Globus pallidus (tissue), 1 donor: ENCODE measurements at places on chromosomes 7 and 10.
A peak's percentile ranks its signal among the peaks of the same experiment; 100 is the strongest.

GRCh38 chr7:141715018-141715417 lies 6.9 kb downstream of the WEE2 start:
- no peak for DNase-seq

DNA sequence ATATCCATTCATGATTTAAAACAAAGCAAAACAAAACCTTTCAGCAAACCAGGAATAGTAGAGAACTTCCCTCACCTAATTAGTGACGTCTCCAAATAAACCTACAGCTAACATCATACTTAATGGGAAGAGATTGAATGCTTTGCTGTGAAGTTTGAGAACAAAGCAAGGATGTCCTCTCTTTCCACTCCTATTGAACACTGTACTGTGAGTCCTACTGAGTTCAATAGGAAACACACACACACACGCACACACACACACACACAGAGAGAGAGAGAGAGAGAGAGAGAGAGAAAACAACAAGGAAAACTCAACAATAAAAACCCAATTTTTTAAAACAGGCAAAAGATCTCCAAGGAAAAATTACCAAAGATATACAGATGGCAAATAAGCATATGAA lies 32.3 kb downstream of the PODXL start:
- no peak for DNase-seq

GRCh38 chr10:98039690-98040381 lies 9.4 kb upstream of the CRTAC1 start:
- no peak for DNase-seq

GRCh38 chr7:24075426-24075810 lies 208.6 kb upstream of the NPY start:
- no peak for DNase-seq

- no peak for DNase-seq
Measured at GRCh38 chr7:130397758-130398073, 17.4 kb downstream of the CPA1 start.

DNA sequence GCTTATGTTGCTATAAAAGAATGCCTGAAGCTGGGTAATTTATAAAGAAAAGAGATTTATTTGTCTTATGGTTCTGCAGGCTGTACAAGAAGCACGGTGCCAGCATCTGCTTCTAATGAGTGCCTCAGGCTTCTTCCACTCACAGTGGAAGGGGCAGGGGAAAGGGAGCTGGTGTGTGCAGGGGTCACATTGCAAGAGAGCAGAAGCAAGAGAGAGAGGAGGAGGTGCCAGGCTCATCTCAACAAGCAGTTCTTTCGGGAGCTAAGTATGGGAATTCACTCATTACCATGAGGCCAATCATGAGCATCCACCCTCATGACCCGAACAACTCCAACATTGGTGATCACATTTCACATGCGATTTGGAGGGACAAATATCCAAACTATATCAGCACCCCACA lies 17.2 kb upstream of the SLK start:
- DNase-seq: no peak

DNA sequence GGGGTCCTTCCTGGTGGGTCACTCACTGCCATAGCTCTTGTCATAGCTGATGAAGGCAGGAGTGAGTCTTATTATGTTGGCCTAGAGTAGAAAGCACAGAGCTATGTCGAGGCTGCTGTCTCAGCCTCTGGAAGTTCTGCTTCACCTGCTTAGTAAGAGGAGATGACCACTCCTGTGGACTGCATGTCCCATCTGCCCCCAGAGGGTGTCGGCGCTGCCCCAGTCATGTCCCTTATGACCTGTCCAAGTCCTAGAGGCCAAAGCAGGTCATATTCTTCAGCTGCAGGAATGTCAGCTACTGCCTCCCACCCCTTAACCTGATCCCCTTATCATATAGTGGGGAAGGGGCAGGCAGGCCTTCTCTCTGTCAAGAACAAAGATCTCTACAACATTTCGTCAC lies 72.4 kb upstream of the AGK start:
- DNase-seq: no peak

DNA sequence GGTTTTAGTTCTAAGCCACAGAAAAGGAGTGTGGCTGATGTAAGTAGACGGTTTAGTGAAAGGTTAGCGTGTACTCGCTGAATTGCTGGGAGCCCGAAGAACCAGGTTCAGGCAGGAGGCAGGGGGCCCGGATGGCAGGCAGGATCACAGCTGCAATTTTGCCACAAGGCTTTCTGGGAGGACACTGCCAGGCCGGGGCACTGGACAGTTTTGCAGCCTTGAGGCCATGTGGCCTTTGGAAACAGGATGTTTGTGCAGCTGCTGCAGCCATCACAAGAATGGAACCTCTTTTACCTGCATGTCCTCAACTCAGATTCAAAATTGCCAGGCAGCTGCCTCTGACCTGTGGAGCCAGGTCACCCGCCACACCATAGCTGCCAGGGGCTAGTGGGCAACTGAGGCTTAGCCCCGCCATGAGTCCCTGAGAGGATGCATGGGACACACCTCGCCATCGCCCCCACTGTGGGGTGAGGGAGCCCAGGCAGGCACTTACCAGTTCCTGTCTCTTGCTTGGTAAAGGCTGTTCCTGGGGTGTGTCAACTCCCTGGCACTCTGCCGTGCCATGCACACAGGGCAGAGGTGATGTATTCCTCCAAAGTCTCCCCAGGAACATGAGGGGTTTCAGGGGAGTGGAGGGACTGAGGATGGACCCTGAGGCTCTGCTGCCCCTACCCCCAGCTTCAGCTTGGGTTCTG lies 188.6 kb downstream of the RPS24 start:
- no peak for DNase-seq

- DNase-seq: no peak
Measured at GRCh38 chr7:43141091-43141490, 28.6 kb downstream of the HECW1 start.

- DNase-seq: peak; percentile 33
Measured at GRCh38 chr10:112952282-112953173, 2.5 kb downstream of the TCF7L2 start.

DNA sequence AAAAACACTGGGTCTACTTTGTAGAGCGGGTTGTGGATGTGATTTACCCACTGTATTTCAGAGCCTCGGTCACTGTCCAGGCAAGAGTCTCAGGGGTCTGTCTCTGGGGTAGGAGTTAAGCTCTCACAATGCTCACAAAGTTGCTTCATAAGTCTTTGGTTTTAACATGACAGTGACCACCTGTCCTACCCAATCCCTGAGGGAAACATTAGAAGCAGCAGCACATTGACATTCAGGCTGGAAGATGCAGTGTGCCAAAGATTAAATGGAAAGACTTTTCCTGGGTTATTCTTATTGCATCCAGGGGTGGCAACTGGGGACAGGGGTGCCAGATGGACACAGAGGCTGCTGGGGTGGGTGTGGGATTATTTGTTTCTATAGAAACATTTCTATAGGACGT lies 330.0 kb downstream of the RNLS start:
- no peak for DNase-seq

DNA sequence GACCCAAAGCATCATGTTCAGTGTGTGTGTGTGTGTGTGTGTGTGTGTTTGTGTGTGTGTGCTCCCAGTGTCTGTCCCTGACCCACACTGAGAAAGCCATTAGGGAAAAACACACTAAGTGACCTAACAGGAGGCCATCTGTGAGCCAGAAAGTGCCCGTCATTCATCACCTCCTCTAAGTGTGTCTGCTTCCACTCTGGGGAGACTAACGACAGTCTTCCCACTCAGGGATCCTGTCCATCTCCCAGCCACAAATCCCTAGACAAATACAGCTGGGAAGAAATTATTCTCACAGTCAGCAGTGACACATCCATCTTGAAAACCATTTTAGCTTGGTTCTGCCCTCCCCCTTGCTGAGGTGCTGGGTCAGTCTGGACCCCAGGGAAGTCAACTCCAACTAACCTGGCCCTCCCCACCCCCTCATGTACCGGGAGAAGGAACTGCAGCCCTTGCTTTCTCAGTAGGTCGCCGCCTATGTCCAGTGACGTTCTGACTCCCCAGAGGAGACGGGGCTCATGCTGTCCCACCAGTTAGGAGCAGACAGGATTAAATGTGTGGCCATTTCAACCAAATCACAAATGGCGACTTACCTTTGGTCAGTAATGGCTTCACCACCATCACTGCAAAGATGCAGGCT lies 296.5 kb upstream of the ZNF32 start:
- DNase-seq: no peak

- DNase-seq: no peak
Measured at GRCh38 chr7:125930848-125931247, 1001.2 kb upstream of the POT1 start.

DNA sequence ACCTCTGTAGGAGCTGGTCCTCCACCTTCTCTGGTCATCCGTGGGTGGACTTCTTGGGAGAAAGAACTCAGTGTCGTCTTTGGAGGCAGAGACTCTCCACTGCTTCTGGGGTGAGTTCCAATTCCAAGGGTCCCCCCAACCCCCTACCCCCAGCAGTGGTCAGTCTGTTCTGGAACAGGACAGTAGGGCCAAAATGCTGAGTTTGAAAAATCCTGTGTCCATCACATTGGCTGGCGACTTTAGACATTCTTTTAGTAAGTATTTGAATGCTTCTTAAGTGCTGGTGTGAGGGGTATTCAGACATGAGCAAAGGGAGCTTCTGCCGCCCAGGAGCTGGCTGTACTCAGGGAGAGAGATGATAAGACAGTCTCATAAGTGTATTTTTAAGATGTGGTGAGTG lies 1.9 kb downstream of the ZNF316 start:
- no peak for DNase-seq

GRCh38 chr10:128528167-128528566 lies 401.9 kb upstream of the MKI67 start:
- no peak for DNase-seq

GRCh38 chr10:122847782-122848604 lies 2.3 kb upstream of the CUZD1 start:
- no peak for DNase-seq

DNA sequence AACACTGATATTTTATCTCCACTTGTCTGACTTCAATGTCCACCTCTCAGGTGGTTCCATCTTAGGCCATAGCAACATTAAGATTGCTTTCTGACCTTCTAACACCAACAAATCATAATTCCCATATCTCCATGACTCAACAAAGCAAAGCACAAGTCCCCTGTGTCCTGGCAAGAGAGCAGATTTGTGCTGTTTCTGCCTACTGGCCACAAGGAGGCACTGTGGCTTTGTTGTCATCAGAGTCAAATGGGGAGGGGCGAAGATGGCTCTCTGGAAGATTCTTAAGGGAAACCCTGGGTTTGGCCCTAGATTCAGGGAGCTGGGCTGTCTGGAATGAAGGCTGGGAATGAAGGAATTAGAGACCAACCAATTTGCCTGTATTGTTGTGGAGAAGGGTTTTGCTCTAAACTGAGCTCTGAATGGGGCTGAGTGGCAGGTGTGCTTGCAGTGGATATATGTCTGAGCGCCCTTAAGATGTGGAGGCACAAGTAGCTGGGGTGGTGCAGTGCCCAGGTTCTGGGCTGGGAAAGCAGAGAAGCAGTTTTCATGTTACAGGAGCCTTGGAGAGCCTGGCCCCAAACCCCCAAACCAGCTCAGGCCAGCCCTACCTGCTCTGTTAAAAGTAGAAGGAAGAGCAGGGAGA lies 154.8 kb upstream of the PRSS58 start:
- DNase-seq: peak; percentile 16

DNA sequence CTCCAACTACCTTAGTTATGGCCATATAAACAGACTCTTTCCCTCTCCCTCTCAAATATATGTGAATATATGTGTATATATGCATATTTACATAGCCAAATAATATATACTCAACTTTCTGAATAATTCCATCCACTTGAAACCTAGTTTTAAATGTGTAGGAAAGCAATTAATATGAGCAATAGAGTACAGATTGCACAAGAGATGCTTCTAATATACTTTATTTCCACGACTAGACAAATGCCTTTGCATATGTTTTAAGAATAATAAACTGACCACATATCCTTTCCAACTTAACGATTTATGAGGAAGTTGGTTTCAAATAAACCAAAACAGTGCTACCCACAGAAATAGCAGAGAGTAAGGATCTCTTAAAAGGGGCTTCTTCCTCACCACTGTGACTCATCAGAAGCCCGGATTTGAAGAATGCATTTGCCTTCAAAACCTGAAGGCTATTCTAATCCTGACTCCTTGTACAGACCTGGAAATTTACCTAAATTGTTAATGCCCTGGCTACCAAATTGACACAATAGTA lies 266.3 kb downstream of the AHR start:
- no peak for DNase-seq

GRCh38 chr10:71222601-71223346 lies 10.4 kb downstream of the UNC5B start:
- peak; percentile 20 for DNase-seq

- no peak for DNase-seq
Measured at GRCh38 chr10:33878238-33878786, 543.8 kb upstream of the NRP1 start.

- DNase-seq: peak; percentile 53
Measured at GRCh38 chr7:74587435-74588126, 69.9 kb upstream of the GTF2I start.

- DNase-seq: no peak
Measured at GRCh38 chr7:26170663-26171062, 18.7 kb downstream of the NFE2L3 start.

- no peak for DNase-seq
Measured at GRCh38 chr10:21385536-21385935, 139.9 kb downstream of the SKIDA1 start.

DNA sequence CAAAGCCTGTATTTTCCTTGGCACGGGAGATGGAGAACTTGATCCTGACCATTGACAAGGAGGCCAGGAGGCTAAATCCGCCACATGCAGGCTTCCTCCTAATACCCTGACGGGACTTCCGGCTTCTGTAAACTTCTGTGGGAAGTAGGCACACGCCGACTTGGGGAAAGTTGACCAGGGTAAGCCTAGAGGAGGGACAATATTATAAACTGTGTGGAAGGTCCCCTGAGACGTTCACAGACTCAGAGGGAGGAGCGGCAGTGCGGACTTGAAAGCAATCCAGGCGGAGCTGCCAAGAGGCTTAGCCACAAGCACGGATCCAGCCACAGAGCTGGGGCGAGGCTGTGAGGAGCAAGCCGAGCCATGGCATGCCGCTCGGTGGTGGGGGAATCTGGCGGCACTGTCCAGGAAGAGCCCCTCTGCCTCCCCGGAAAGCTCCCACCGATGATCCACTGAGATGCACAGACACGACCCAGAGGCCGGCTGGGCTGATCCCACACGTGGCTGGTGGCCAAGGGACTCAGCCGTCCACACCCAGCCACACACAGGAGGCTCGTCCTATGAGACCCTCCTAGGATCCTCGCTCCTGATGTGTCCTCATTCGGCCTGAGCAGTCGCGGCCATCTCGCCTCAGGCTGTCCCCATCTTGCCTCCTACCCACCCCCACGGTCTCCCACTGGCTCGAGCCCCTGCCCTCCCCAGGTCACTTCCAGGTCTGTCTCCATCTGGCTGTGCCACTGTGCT lies 40.0 kb upstream of the INSIG1 start:
- DNase-seq: peak; percentile 10

DNA sequence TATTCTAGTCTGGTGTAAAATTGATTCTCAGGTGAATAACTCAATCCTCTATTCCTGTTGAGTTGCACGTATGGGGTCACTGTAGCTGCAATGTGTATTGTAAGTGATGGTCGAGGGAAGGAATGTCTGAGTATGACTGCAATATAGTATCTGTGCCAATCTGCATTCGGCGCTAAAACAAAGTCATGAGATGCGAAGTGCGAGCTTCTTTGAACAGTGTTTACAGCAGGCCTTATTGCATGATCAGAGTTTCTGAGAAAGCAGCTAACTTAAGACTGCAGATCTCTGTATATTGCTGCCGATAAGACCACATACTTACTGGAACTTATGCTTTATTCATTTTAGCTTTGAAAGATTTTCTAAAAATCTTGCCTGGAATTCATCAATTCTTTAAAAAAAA lies 341.7 kb upstream of the BMPER start:
- DNase-seq: no peak
